ENCODE measurements at places on chromosomes 3 and 15.

- no peak for DNase-seq
Measured at GRCh38 chr3:128845119-128845777, 34.2 kb upstream of the ACAD9 start.

GRCh38 chr3:64216274-64217147, 8.8 kb downstream of the PRICKLE2 start:
- no peak for DNase-seq

- DNase-seq = no peak
Measured at GRCh38 chr3:143514109-143514508, 334.2 kb downstream of the SLC9A9 start.

- no peak for DNase-seq
Measured at GRCh38 chr15:68980786-68981185, 33.7 kb upstream of the NOX5 start.

- no peak for DNase-seq
Measured at GRCh38 chr3:86748015-86748414, 242.9 kb downstream of the VGLL3 start.

DNA sequence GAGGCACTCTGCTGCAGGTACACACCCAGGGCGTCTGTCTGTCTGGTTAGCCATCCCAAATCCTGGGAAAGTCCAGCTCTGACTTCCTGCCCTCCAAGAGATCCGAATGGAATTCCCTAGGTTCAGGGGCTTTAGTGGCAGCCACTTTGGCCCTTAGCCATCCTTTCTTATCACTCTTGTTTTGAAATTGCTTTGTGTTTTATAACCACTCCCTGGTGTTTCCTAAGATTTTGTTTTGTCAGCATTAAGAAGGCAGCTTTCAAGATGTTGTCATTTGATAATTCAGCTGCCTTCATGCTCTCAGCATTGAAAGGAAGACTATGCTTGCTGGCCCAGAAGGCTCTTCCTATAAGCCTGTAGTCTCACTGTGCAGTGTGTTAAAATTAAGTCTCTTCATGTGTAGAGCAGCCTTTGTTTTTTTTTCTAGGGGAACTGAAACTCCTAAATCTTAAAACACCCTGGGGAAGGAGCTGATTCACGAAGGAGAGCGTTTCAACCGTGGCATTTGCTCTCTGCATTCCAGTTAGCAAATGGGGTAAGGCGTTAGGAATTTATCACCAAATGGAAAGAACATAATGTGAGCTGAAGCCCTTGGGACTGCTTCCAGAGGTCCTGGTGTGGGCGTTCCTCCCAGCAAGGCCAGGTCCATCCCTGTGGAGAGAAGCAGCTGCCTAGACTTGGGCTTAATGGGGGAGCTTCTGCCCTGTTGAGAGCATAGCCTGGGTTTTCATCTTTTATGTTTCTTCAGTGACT, 14.2 kb upstream of the CLEC3B start:
- no peak for DNase-seq

GRCh38 chr15:99777144-99777543, 43.9 kb upstream of the LYSMD4 start:
- no peak for DNase-seq

DNA sequence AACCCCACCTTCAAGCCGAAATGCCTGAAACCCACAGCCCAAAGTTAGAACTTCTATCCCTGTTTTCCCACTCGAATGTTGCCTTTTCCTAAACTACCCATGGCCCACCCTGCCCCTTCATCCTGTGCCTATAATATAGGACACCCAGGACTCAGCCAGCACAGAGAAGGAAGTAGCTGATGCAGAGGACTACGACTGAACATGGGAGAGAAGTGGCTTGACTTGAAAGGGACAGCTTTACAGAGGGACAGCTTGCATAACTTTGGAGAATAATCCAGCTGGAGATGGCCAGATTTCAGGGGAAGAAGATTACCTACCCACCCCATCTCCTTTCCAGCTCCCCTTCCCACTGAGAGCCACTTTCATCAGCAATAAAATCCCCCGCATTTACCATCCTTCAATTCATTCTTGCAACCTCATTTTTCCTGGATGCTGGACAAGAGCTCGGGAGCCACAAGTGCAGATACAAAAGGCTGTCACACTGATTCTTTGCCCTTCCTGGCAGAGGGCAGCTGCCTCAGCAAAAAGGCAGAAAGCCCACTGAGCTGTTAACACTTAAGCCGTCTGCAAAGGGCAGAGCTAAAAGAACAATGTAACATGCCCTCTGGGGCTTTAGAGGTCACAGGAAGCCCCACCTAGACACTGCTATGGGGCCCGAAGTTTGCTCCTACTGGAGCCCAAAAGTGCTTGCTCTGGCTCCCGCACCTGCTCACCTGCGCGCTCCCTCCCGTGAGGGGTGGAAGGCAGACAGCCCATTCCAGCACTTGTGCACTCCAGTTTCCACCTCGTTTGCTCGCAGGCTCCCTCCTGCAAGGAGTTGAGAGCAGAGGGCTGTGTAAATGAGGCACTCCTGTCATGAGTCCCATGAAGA, 224.0 kb downstream of the TBC1D5 start:
- no peak for DNase-seq

- no peak for DNase-seq
Measured at GRCh38 chr3:5332270-5332956, 144.9 kb downstream of the EDEM1 start.

GRCh38 chr3:49602049-49602554, 47.8 kb downstream of the BSN start:
- no peak for DNase-seq

DNA sequence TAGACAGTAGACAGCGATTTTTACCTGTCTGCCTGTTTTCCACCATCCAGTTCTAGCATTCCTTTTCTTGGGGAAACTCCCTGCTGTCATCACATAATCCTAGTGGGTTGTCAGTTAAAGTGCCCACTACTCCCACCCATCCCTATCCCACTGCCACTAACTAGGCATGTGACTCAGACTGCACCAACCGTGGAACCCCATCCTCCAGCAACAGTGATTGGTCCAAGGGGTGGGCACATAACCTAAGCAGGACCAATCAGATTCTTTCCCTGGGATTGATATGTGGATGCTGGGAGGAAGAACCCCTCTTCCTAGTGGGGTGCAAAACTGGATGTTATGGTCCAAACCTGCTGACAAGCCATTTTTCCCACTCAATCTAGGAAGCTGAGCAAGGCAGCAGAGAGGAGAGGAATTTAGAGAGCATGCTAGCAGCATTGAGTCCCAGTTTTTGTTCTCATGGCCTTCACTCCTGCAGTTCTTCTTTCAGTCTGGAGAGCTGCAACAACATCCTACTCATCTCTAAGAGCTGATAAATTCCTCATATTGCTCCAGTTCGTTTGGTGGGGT, 3.9 kb upstream of the INSYN1 start:
- no peak for DNase-seq
